Endothelial cell (in vitro differentiated cells): ENCODE measurements at places on chromosomes 5 and 9.

DNA sequence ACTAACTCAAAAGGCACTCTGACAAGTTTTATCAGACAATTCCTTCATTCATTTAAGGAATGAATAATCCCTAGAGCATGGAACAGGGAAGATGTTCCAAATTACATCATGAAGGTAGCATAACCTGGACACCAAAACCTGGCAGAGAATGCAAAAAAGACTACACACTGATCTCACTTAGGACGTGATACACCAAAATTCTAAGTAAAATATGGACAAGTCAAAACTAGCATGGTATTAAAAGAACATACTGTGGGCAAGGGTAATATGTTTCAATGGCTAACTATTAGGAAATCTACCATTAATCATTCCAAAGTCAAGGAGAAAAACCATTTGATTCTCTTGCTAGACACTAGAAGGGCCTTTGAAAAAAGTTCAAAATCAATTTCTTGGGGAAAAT is 176.5 kb downstream of the HSPA4 start:
- DNase-seq, result no peak

- no peak for DNase-seq
Measured at GRCh38 chr9:19387317-19387716, 7.3 kb upstream of the RPS6 start.

- DNase-seq, result no peak
Measured at GRCh38 chr9:124805186-124805585, 28.3 kb downstream of the OLFML2A start.

GRCh38 chr9:95157481-95158151 is 159.9 kb downstream of the FANCC start:
- DNase-seq, result no peak

- no peak for DNase-seq
Measured at GRCh38 chr5:138064526-138064925, 19.3 kb upstream of the WNT8A start.

GRCh38 chr5:168329302-168329701 is 37.9 kb downstream of the WWC1 start:
- DNase-seq, result no peak

DNA sequence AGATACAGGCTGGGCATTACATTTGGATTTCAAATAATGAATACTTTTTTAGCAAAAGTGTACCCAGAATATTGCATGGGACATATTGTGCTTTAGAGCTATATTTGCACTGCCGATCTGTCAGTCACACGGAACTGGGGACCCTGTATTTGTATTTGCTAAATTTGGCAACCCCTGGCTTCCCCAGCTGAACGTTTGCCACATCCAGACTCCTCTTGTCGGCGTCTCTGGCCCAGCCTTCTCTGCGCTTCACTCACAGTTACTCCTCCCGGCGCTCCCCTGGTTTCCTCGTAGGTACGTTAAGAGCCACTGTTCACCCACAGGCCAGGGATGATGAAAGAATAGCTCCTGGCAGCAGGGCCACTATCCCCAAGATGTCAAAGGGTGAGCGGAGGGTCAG is 58.7 kb downstream of the NSUN2 start:
- DNase-seq, result no peak

GRCh38 chr9:120757026-120757913 is 35.9 kb downstream of the FBXW2 start:
- DNase-seq, result no peak

- DNase-seq, result no peak
Measured at GRCh38 chr5:143101725-143102386, 301.6 kb downstream of the NR3C1 start.

DNA sequence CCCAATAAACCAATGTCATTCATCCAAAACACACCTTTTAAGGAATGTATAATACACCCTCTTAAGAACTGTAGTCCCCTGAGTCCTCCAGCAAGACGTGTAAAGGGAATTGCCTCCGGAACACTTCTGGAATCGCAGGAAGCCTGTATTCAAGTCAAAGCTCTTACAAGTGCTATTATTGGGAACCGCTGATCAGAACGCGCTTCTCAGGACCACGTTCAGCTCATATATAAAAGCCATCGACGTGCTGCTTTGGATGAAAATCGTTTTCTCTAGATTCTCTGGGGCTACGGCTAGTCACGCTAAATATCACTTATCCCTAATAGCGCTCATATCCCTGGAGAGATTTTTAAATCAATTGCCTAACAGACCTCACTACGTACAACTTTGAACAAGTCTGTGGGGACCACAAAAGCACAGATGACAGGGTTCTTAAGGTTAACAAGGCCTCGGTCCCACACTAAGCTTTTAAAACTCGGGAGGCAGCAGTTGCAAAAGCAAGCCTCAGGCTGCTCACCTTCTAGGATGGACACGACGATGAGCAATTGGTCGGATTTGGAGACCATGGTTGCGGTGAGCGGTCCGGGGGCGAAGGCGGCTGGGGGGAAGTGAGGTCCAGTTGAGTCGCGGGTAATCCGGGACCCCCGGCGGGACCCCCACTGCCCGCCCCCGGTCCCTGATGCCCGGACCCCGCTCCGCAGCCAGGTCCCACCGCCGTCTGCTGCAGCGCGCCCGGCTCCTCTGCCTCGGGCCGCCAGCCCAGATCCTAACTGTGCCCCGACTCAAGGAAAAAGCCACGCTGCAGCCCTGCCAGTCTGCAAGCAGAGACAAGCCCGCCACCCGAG is 548 bp downstream of the CEP120 start:
- no peak for DNase-seq

GRCh38 chr5:90807496-90807895 is 248.9 kb downstream of the ADGRV1 start:
- DNase-seq, result no peak

GRCh38 chr5:123756318-123756665 is 244.3 kb downstream of the CSNK1G3 start:
- DNase-seq, result no peak

DNA sequence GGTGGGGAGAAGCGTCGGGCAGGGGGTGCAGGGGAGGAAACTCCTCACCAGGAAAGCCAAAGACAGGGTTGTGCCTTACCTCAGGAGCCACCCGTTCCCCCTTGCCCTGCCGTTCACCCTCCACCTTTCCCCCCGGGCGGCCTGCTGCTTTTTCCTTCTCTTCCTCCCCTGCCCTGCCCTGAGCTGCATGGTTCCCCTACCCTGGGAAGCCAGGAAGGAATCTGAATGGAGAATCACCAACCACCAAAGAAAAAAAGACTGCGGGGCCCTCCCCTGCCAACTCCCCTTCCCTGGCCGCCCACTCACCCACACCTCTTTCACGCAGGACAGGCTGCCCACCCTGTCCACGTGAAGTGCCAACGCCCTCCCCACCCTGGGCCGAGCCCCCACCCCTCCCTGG is 820 bp upstream of the NFX1 start:
- no peak for DNase-seq

GRCh38 chr5:157613385-157614245 is 38.0 kb upstream of the ADAM19 start:
- DNase-seq, result no peak

DNA sequence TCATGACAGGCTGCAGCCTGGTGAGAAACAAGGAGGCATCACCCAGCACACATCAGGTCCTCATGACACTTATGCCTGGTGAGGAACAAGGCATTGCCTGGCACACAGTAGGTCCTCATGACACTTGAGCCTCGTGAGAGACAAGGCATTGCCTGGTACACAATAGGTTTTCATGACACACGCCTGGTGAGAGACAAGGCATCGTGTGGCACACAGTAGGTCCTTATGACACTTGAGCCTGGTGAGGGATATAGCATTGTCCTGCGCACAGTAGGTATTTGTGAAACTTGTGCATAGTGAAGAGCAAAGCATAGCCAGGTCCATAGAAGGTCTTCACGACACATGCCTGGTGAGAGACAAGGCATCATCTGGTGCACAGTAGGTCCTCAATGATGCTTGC is 23.5 kb downstream of the WHRN start:
- DNase-seq, result no peak

- DNase-seq, result no peak
Measured at GRCh38 chr9:7293091-7293490, 506.5 kb downstream of the DMAC1 start.

- DNase-seq, result no peak
Measured at GRCh38 chr5:93151121-93151520, 429.9 kb downstream of the NR2F1-AS1 start.

GRCh38 chr9:83965350-83966208 is 14.4 kb downstream of the HNRNPK start:
- no peak for DNase-seq

- no peak for DNase-seq
Measured at GRCh38 chr5:129099184-129099569, 4.6 kb downstream of the ISOC1 start.

DNA sequence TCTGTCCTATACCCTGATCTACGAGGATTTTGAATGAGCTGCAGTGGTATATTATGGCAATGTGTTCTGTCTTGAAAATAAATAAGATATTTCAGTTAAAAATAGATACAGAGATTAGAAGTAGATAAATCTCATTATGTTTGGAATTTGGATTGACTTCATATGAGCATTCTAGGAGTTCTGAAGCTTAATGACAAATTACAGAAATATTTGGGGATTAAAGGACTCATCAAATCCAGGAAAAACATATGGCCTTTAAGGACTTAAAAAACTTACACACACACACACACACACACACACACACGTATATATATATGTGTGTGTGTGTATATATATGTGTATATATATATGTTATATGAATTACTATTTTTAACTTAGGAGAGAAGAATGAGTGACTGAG is 446.9 kb upstream of the CD180 start:
- no peak for DNase-seq

DNA sequence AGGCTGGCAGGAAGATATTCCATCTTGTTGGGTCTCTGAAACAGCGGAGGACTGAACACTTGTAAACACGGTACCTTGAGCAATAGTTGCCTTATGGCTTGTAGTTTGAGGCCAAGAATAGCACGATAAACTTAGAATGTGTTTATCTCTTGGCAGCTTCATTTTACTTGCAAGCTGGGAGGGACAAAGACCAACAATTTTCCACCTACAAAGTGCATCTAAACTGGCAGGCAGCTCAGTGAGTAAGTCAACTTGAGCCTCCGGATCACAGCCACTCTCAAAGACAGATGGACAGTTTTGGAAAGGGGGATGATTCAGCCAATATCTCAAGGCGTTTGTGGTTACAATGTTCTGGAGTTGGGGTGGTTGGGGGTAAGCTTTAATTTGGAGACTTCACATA is 652.6 kb downstream of the CETN3 start:
- no peak for DNase-seq

- DNase-seq, result no peak
Measured at GRCh38 chr5:133842846-133843611, 125.4 kb downstream of the C5orf15 start.

GRCh38 chr9:133004091-133004998 is 25.9 kb downstream of the GFI1B start:
- DNase-seq, result no peak

GRCh38 chr9:27533311-27533710 is 3.7 kb upstream of the MOB3B start:
- DNase-seq, result no peak

- no peak for DNase-seq
Measured at GRCh38 chr5:31027721-31028120, 165.8 kb upstream of the CDH6 start.

- no peak for DNase-seq
Measured at GRCh38 chr5:38543886-38544285, 12.6 kb downstream of the LIFR start.

DNA sequence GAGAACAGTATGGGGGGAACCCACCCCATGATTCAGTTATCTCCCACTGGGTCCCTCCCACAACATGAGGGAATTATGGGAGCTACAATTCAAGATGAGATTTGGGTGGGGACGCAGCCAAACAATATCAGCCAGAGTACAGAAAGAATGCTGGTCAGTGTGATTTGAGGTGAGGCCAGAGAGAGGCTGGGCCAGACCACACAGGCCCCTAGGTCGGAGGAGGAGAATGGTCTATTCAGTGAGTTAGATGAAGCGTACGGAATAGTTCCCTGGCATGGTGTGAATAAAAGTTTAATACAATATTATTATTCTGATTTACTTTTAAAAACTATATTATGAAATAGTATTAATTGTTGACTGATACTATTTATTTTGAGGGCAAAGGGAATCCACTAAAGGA is 39.7 kb downstream of the PCSK5 start:
- DNase-seq, result no peak

- DNase-seq, result no peak
Measured at GRCh38 chr9:18124760-18125159, 349.2 kb upstream of the ADAMTSL1 start.

DNA sequence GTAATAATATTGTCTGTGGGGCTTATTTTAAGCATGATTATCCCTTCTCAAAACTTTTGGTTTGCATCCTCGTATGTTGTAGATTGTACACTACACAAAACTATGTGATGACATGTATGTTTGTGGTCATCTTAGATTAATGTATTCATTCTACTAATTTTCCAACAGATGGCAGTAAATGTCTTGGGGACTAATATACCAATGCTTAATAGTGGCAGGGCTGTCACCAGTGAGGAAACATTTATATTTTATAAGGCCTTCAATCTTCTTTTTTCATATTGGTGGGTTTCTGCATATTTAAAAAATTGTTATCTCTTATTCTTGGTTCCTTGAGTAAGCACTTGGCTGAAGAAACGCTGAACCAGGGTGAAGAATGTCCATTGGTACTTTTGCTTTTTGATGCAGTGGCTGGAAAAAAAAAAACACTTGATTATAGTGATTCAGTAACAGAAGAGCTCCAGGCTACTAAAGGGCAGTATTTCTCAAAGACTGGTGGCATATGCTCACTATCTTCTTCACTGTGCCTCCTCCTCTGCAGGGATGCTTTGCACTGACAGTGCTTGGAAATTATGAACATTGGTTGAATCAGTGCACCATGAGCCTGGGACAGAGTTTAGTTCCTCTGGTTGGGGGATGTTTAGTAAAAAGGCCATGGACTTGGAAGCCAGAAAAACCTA is 530.3 kb downstream of the RASEF start:
- DNase-seq, result no peak

GRCh38 chr5:14208071-14209021 is 65.2 kb downstream of the TRIO start:
- DNase-seq, result no peak

DNA sequence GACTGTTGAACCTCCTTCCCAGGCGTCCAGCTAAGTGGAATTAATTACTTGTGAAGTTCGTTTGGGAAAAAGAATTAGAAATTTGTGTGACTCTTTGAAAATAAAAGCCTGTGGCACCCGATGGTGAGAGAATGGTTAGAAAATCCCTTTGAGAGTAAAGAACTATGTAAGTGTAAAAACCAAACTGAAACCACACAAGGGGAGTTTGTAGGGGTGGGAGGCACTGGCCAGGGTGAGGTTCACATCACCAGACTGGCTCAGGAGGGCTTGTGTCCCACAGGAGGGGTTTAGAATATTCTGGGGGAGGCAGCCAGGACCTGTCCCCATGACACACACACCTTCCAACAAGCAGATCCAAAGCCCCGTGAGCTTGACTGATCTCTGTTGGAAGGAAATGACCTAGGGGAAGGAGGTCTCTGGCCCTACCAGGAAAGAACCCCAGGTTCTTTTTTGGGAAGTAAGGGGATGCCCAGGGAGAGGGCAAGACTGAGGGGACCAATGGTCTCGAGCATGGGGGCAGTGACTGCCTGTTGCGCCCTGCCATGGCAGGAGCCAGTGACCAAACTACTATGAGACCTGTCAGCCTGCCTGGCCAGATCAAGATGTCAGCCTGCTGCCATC is 4.3 kb downstream of the SPATA24 start:
- no peak for DNase-seq
